Stimulated activated CD4-positive, alpha-beta T cell treated with anti-CD3 and anti-CD28 coated beads, Interleukin-4, amount 100 ng/mL, for 48 hours (primary cell): ENCODE measurements at places on chromosomes 3 and 15.

DNA sequence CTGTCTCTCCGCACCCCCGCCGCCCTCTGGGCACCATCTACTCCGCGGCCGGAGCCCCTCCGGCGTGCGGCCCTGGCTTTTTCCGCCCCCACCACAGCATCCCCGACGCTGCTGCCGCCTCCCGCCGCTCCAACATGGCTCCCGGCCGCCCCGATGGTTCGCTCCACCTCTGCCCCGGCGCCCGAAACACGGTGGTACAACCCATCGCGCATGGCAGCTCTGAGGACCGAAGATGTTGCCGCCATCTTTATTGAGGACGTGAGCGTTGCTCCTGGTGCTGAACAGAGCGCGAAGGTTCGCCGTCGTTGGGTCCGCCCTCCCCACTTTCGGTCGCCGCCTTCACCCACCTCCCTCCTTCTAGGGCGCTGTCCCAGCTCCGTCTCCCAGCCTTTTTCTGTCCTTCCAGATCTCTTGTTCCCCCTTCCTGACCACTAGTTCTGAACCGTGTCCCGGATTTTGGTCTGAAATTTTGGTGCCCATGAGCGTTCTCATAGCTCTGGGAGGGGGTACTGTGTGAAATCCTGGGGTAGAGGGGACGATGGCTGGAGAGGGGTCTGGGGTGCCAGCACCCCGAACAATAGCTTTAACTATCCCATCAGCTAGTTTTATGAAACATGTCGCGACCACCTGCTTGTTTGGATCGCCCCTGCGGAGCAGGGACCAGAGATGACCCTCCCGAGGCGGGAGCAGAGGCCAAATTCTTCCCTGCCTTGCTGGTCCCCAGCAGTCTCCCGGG is at the start of gene CELSR3:
Gene CELSR3, minus strand, starts transcription at position 134 of the 736 bp plus-strand sequence. CDS start 252 bp downstream, outside the sequence.
- DNase-seq: peak; percentile 62

DNA sequence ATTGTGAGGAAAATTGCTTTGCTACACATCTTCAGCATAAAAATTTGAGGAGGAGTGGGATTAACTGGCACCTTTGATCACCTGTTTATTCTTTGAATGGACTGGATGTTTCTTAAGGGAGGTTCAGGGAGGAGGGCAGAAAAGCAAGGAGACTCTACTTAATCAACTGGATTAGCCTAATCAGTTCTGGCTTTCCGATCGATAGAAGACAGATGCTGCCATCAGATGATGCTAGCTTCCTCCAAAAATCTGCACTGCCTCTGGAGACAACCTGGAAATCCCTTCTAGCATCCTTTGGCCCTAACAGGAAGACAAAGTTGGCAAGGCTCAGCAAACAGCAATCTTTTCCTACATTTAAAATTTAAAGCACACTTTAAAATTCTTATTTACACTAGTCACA is 197.8 kb downstream of the EBLN2 start:
- DNase-seq: no peak

DNA sequence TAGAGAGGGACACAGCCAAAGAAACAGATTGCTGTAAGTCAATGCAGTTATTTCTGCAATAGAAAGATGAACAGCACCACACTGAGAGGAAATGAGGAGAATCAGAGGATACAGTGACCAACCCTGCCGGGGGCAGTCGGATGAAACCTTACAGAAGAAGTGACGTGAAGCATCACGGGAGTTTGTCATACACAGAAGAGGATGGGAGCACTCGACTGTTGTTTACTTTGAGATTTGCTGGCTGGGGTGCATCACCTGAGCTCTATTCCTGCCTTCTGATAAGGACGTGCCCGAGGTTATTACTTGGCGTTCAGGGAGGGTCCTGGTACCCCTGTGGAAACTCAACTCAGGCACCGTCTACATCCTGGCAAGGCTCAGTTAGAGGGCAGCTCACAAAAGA is 45.4 kb downstream of the MAGEF1 start:
- DNase-seq: no peak

GRCh38 chr3:44066806-44067205 is 174.9 kb upstream of the TOPAZ1 start:
- no peak for DNase-seq

GRCh38 chr3:64073158-64073761 is 50.0 kb upstream of the PSMD6 start:
- no peak for DNase-seq

DNA sequence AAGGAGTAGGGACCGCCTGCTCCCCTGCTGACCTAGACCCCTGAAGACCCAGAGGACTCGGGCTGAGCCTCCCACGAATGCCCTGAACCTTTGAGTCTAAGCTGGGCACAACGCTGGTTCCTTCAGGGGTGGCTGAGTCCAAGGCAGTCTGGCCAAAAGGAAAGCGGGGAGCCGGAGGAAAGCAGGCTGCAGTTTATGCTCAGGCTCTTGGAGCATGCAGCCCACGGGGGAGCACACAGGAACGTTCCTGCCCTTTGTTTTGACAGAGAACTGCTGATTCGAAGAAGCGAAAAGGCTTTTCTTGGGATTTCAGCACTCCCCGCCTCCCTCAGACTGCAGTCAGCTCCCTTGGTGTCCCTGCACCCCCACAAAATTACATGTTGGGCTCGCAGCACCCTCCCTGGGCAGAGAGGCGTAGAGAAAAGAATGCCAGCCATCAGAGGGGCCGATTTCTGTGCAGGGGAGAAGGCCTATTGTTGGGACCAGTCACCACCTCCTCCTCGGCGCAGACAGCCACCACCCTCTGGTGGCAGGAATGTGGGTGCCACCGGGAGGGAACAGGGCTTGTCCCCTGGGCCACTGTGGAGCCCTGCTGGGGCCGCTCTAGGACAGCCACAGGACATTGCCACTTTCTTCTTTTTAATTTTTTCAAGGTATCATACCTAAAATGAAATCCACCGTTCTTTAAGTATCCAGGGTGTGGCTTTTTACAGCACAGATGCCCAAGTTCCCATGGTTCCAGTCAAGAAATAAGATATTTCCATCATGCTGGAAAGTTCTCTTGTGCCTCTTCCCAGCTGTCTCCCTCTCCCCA is 72.2 kb downstream of the SMAD6 start:
- DNase-seq: peak; percentile 29

DNA sequence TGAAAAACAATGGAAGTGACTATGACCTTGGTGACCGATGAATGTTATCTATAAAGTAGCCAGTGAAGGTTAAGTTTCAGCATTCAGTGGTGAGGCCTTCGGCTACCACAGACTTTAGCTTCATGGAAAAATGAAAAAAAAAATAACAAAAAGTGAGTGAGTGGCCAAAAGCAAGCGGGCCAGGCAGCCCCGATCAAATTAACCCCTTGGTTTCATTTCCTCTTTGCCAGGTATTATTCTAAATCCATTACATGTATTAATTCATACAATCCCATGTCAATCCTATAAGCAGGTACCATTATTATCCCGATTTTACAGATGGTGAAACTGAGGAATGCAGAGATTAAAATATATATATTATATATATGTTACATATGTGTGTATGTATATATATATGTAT is 21.0 kb upstream of the CHCHD6 start:
- no peak for DNase-seq

DNA sequence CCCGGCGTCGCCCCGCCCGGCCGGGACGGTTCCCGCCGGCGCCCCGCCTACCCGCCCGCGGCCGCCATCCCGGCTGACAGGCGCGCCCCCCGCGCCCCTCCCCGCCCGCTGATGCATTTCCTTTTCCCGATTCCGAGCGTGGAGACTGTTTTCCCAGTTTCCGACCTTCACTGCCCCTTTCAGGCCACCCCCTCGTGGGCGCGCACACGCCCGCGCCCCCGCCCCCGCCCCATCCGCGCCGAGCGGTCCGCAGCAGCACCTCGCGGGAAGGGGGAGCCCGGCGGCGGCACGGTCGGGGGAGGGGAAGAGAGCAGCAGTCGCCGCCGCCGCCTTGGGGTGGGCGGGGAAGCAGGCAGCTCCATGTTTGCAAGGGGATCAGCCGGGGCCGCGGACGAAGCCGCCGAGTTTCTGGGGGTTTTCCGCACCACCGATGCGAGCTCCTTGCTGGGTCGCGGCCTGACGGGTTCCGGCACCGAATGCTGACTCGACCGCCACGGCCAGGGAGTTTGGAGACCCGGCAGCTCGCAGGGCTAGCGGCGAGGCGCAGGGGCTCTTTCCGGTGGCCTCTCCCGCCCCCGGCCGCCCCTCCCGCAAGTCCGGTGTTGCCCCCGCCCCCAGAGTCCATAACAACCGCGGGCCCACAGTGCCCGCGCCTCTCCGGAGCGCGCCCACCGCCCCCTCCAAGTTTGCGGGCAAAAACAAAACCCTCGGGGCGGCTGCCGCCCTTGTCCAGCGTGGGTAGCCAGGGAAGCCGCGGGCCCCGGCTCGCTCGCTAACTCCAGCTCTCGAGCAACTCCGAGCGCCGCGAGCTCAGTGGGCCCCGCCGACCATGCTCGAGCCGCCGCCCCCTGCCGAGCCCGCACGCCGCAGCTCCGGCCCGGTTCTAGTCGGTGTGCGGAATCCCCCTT is 3.2 kb upstream of the SIN3A start:
- DNase-seq: peak; percentile 79

DNA sequence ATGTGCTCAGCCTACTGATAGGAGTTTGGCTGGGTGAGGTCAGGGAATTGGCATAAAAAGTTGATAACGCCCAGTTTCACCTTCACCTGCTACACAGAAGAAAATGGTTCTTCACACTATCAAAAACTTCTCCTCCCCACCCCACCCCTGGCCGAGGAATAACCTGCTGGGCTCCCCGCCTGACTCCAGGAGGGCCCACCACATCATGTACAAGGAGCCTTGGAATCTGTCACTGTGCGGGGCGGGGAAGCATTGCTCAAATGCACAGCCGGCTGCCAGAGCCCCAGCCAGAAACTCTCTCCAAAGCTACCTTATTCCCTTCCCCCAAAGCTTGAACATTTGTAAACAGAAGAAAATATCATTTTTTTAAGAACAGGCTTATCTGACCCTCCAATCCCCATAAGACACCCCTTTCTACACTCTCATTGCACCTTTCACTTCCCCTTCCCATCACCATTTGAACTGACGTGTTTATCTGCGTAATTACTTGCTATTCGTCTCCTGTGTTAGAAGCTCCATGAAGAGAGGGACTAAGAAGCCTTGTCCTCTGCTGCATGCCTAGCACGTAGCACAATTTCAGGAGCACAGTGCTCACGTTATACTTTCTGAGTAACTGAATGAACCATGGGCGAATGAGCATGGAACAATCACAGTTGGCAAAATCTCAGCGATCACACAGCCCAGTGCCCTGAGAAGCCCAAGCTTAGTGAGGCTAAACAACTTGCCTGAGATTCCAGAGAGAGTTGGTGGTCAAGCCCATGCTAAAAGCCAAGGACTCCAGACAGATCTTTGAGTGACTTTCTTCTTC is 82.9 kb downstream of the HES1 start:
- no peak for DNase-seq

DNA sequence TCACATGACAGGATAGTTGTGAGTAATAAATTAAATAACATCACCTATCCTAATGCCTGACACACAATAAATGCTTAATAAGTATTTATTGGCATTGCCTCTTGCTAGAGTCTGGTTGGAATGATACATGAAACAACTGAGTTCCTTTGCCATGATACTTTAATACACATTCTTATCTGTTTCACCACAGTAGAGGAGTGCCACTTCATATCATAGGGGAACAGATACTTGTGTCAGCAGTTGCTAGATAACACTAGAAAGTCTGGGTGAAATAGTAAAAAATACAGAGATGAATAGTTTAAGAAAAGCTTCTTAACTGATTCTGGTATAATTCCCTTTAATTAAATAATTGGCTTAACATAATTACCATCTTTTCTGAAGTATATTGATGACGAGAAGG is 380.0 kb upstream of the GOLIM4 start:
- no peak for DNase-seq

GRCh38 chr3:28867836-28868235 is 413.0 kb upstream of the RBMS3 start:
- no peak for DNase-seq

DNA sequence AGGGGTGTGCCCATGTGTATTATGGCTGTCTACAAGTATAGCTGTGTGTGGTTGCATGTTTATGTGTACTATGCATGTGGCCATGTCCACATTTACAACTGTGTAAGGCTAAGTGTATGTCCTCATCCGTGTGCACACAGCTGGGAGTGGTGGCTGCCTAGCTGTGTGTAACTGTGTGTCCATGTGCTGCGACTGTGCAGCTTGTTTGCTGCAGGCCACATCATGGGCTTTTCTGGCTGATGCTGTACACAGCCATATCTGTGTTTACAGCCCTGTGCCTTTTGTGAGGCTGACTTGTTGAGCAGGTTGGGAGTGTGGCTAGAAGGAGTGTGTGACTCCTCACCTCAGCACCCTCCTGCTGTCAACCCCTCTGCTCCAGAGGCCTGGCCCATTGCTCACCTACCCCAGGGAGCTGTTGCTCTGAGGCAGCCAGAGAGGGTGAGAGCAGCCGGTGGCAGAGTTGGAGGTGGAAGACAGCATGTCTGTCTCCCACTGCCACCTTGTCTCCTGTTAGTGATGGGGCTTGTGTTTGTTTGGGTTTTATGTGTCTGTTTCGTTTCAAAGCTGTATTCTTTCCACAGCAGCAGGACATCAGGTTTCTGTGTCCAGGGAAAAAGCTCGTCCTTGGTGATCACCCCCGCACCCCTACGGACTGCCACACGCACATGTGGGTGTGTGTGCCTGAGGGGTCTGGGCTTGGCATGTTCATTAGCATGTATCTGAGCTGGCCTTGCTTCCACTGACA is 1.4 kb upstream of the GRM2 start:
- DNase-seq: no peak

DNA sequence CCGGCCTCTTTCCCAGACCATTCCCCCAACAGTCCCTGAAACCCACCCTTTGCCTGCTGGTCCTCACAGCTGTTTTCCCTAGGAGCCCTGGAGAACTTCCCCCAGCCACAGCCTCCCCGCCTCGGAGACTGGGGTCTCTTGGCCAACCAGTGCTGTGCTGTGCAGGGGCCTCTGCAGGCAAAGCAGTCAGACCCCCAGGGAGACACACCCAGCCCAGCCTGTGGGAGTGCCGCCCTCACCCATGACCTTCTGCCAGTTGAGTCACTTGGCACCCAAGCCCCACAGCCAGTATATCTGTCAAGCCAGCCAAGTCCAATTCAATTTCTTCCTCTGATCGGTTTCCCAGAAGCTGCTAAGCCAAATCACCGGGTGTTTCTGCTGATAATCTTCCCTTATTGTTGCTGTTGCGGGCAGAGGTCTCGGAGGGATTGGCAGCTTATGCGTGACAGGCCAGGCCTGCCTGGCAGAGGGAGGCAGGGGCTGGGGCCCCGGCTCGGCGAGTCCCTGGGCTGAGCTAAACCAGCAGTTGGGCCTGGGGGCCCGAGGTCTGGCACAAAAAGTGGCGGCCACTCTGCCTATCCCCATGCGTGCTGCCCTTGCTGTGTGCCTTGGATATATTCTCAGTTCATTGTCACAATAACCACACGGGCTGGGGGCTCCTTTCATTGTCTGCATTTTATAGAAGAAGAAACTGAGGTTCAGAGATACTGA is 65.6 kb upstream of the SLC6A1 start:
- no peak for DNase-seq

GRCh38 chr3:175885231-175885766 is 1026.2 kb downstream of the NAALADL2 start:
- no peak for DNase-seq

- DNase-seq: peak; percentile 8
Measured at GRCh38 chr3:14377838-14378169, 24.6 kb upstream of the SLC6A6 start.
